Stimulated activated CD4-positive, alpha-beta T cell treated with anti-CD3 and anti-CD28 coated beads, Interleukin-1b, Interleukin-23, amount 100 ng/mL, for 1 hour (primary cell): ENCODE measurements at places on chromosomes 3 and 15.

DNA sequence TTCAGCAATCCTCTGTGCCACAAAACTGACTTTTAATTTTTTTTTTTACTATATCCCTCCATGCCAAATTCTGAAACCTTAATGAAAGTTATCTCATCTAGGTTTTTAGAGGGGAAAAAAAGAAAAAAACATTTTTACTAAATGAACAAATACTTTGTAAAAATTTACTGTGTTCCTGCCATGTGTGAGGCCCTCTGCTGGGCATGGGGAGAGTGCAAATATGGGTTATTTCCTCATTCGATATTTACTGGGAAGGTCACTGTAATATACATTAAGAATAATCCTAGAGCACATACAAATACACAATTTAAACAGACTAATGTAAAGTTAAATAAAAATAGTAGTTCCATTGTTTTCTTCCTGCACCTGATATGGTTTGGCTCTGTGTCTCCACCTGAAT lies 215.0 kb downstream of the GRM7 start:
- no peak for DNase-seq

- DNase-seq: no peak
Measured at GRCh38 chr15:57797110-57797509, 90.6 kb downstream of the POLR2M start.

- DNase-seq: no peak
Measured at GRCh38 chr15:57395292-57395691, 19.0 kb downstream of the CGNL1 start.

GRCh38 chr3:12439161-12439940 lies 44.9 kb upstream of the TSEN2 start:
- DNase-seq: no peak
